Head of caudate nucleus (tissue), 42 donors: ENCODE measurements at places on chromosomes 12 and 14.

- no peak for DNase-seq
These were observed 57.0 kb upstream of the FBRSL1 start for GRCh38 chr12:132432721-132433577.

DNA sequence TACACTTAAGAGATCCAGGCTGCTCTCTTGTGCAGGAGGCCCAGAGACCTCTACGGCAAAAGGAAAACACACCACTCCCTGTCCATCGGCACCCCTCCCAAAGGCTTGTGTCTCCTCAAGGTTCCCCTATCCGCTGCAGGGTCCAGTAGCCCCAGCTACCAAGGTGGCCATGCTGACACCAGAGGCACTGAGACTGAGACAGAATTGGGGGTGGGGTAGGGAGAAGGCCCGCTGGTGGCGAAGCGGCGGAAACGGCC lies 590 bp downstream of the DDIT3 start:
- no peak for DNase-seq

- DNase-seq: no peak
These were observed 56.1 kb upstream of the DYRK2 start for GRCh38 chr12:67592228-67593011.

DNA sequence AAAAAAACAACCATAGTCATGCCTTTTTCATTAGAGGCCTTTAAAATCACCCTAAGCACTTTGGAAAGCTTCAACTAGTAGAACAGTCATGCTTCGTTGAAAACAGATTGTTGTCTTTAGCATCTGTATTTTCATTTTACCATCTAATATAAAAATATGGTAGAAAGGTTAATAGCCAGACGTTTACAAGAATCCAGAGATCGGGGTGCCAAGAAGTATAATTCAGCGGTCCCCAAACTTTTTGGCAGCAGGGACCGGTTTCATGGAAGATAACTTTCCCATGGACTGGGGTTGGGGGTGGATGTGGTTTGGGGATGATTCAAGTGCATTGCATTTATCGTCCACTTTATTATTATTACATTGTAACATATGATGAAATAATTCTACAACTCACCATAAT lies 138.4 kb downstream of the GLT1D1 start:
- no peak for DNase-seq

DNA sequence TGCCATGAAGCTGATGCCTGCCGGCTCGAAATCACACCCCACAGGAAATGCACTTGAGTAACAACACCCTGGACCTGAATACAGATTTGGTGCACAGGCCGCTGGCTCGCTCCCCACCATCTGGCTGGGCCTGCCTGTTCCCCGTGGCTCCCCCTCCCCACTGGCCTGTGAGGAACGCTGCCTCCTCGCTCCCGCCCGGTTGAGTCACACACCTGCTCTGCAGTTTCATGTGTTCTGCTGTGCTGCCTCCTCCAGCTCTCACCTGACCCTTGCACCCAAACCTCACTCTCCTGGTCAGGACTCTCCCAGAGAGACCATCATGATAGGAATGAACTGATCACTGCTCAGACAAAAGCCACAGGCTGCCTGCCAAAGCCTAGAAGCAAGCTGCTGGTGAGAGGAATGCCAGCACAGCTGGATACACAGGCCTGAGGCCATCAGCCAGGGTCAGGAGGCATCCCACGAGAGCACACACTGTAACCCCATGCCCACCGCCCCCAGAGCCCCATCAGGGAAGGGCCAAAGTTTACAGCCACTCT lies 3.8 kb upstream of the SIVA1 start:
- peak; percentile 71 for DNase-seq

DNA sequence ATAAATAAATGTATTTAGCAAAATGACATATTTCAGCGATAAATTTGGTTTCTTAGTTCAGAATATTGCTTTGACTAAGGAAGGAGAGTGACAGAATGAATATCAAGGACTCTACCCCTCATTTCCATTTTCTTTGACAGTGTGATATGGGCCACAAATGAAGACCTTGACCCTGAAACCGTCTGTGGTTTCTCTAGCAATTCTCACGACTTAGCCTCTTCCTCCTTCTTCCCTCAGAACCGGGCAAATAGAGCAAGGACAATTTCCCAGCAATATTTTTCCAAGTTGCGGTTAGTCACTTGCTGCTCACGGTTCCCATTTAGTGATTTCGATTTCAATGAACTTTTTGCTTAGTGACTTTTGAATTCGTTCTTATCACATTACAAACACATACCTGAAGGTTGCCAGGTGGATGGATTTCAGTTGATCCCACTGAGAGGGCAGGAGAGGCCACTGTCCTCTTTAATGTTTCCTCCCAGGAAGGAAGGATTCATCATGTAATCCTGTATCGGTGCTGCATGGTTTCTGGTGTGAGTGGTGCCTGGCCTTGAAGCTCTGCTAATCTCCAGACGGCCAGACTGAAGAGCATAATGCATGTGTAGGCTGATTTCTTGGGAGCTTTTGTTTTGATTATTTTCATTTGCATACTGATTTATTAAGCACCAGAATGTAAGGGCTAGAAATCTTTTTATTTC lies 77.6 kb downstream of the CHST11 start:
- DNase-seq: no peak

DNA sequence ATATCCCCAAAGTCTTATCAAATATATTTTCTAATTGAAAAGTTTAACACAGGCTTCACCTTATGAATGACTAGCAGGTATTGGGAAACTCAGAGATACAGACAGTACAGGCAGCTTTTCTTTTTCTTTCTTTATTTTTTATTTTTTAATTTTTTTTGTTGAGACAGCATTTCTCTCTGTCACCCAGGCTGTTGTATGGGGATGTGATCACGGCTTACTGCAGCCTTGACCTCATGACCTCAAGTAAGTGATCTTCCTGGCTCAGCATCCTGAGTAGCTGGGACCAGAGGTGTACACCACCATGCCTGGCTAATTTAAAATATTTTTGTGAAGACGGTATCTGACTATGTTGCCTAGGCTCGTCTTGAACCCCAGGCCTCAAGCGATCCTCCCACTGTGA lies 85.0 kb downstream of the BRMS1L start:
- DNase-seq: no peak
